ENCODE measurements at places on chromosomes 13 and 19.

- DNase-seq, result no peak
Measured at GRCh38 chr13:113918981-113919701, 54.7 kb downstream of the C13orf46 start.

DNA sequence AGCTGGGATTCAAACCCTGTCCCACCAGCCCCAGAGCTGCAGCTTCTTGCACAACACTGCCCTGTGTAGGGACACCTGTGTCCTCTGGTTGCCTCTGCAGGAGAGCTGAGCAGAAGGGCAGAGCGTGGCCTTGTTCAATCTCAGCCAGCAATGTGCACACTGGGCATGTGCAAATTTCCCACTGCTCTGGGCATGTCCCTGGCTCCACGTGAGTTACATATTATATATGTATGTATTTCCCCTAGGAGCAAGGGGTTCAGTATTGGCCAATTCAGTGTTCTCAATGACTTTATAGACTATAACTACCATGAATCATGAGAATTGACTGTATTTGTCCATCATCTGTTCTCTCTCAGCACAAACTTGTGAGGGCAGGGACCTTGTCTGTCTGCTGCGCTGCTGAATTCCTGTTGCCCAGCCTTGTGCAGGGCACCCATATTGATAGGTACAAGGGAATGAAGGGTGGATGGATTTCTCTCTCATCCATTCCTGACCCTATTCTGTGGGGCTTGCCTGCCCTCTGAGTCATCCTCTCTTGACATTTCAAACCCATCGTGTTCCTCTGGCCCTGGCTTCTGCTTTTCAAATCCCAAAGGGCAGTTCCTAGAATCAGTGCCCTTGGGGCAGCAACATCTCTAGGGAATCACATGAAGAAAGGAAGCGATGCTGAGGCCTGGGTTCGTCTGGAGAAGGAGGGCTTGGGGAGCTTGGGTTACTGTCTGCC, 69.7 kb downstream of the ERICH6B start:
- DNase-seq, result no peak

DNA sequence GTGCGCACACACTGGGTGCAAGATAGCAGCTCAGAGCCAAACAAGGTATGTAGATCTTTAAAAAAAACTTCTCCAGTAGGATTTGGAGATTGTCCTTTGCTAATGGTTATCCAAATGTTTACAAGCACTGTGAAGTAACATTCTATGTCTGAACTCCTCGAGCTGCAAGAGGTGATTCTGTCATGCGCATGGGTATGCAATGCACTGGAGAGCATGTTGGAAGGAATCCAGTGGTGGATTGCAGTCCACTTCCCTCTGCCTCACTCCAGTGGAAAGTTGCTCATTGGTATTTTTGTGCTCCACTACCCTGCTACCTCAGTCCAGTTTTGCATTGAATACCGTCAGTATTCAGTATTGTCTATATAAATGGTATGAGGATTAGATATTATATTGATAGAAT, 132.1 kb downstream of the ATP8A2 start:
- DNase-seq, result no peak

DNA sequence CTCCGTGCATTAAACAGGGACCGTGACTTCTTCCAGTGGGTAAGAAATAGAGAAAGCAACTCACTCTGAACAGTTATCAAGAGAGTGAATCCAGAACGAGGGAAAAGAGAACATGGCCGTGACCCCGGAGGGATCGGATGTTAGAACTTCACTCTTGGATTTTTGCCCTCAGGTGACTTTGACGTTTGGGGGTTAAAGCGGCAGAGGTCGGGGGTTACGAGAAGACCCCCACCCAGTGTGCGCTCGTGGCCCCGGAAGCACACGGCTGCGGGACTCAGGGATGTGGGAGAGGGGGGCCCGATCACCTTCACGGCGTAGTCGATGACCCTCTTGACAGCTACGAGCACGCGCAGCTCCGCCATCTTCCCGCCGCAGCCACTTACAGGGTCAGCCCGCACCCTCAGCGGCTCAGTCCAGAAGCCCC, at the start of gene ETFB:
Gene ETFB, minus strand, starts transcription at position 424 of the 424 bp plus-strand sequence. Its CDS starts 62 bp downstream, at position 362.
- DNase-seq, result no peak

All from GOT3 (cell line).